ENCODE measurements at places on chromosomes 1 and 21.

DNA sequence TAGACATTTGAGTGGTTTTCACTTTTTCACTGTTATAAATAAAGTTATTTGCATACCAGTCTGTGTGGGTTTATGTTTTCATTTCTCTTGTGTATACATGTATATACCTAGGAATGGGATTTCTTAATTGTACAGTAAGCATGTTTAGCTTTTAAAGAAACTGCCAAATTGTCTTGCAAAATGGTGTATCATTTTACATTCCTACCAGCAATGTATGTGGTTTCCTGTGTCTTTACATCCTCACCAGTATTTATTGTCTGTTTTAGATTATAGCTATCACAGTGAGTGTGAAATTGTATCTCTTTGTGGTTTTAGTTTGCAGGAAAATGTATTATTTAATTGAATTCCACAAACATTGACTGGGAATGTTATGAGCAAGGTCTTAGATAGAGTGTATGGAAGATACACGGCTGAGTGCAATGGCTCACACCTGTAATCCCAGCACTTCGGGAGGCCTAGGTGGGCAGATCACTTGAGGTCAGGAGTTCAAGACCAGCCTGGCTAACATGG lies 57.3 kb downstream of the MACF1 start:
- DNase-seq: no peak

DNA sequence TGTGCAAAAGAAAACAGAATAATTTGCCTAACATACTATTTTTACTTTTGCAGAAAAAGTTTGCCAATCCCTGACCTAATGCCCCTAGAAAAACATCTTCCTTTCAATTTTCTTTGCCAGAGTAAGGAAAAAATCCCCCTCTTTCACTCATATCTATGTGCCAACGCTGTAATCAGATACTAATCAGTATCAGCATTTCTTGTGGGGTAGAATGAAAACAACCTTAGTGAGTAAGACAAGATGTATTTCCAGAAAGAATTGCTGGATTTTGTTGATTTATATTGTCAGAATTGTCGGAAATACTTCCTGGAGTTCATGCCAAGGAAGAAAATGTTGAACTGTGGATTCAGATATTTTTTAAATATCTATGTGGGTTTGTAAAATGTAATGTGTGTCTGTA lies 1893.8 kb downstream of the NCAM2 start:
- no peak for DNase-seq

DNA sequence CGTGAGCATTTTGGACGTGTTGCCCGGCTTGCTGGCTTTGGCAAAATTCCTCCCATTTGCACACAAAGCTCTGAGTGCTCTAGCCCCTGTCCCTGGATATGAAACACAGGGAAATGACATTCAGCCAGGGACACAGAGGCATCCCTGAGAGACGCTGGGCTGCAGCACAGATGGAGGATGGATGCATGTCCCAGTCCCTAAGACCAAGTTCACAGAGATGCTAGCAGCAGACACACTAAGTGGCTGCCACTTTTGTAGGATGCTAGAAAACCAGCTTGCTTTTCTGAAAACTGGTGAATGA lies 12.5 kb downstream of the ACTRT2 start:
- no peak for DNase-seq

DNA sequence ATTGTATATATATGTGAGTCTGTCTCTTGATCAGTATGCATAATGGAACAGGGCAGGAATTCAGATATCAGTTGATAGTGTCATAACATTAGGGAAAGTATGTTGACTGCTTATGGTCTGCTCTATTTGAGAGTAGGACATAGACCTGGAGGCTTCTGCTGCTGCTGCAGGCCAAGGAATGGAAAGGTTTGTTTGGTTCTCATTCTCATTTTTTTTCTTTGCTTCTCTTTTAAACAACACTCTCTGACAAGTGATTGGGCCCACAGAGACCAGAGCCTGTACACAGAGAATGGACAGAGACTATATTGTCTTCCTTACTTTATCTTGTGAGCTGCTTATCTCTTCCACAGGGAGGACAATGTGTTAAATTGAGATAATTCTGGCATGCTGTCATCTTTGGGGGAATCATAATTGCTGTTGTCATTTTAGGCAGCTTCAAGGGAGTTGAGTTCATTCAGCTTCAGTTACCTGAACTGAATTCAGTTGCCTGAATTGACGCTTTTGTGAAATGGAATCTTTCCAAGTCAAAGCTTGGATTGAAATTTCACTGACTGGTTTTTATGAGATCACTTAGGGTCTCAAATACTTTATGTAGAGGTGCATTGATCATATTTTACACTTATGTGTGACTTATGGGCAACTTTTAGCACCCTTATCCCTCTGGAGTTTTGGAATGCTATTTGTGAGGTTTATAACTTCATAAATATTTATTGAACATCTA lies 16.9 kb downstream of the CAP1 start:
- no peak for DNase-seq

- DNase-seq: no peak
Measured at GRCh38 chr1:169523904-169524303, 38.2 kb upstream of the SLC19A2 start.

DNA sequence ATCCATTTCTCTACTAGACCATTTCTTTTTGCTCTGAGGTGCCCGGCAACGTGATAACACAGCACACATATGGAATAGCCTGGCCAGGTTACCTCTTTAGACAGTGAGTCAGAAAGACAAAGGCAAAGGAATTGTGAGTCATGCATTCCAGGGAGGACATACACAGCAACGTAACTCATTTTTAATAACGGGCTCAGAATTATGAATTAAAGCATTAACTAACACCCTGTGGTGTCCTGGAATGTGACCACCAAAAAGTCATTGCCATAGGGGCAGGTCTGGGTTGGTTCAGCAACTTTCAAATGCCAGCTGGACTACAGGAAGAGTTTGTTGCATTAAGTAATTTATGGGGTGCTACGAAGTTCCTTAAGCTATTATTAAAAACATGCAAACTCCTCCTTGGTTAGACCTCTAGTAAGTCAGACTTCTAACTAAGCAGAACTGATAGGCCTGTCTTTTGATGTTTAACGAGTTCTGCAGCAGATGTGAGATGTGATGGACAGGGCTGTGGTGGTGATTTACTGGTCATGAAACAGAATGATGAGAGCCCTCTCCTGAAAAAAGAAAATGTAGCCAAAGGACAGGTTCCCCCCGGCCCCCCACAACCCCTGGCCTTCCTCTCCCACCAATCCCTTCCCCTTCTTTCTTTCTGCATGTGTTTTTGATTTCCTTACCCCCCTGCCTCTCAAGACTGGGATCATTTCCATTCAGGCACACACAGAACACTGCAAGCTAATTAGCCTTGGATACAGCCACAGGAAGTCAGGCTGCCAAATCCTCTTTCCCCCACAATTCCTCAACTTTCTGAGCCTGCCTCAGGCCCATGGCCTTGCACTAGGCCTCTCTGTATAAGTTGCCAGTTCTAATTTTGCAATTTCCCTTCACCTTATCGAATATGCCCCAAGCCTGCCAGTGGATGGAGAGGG lies 88.9 kb upstream of the HAO2 start:
- DNase-seq: no peak

DNA sequence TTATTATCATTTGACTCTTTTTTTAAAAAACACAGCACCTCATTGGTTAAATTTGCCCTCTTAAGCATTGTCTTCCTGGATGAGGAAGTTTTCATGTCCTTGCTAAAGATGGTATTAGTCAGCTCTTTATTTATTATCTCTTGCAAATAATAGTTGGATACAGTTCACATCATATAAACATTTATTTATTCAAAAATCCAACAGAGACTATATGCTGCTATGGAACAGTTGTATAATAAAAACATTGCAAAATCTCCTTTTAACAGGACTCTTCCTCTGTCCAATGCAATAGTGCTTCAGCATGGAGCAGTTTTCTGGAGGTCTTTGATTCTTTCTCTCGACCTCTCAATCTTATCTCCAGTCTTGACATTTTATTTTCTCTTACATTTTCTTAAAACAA lies 49.5 kb upstream of the VCAM1 start:
- no peak for DNase-seq

GRCh38 chr1:18253093-18253492 lies 145.5 kb downstream of the IGSF21 start:
- no peak for DNase-seq

All from germinal center (tissue), 1 donor.